Epithelial cell of esophagus (primary cell): ENCODE measurements at places on chromosomes 16 and 17.

- no peak for DNase-seq
Observed at GRCh38 chr17:55666806-55667205, 55.9 kb downstream of the TMEM100 start.

DNA sequence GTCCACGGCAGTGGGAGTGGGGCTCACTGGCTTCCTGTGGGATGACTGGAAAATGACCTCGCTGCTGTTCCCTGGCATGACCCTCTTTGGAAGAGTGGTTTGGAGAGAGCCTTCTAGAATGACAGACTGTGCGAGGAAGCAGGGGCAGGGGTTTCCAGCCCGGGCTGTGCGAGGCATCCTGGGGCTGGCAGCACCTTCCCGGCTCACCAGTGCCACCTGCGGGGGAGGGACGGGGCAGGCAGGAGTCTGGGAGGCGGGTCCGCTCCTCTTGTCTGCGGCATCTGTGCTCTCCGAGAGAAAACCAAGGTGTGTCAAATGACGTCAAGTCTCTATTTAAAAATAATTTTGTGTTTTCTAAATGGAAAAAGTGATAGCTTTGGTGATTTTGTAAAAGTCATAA, 7.8 kb upstream of the RNF213 start:
- peak; percentile 82 for DNase-seq

DNA sequence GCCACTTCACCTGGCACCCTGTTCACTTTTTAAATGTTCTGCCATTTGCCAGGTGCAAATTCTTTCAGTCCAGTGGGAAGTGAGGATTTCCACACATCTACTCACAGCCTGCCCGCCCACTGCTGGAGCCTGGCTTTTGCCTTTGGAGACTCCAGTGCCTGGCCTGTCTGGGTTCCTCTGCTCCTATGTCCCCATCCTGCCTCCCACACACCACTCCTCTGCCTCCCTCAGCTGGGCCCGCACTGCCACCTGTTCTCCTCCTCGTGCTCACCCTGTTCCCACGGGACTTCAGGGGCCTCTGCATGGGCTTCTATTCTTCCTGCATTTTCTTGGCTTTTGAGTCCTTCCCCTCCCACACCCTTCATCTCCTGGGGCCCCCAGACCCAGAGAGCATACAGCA, 7.9 kb upstream of the NDRG4 start:
- no peak for DNase-seq

GRCh38 chr17:42855048-42855596, 4.1 kb downstream of the AOC3 start:
- DNase-seq, result no peak

DNA sequence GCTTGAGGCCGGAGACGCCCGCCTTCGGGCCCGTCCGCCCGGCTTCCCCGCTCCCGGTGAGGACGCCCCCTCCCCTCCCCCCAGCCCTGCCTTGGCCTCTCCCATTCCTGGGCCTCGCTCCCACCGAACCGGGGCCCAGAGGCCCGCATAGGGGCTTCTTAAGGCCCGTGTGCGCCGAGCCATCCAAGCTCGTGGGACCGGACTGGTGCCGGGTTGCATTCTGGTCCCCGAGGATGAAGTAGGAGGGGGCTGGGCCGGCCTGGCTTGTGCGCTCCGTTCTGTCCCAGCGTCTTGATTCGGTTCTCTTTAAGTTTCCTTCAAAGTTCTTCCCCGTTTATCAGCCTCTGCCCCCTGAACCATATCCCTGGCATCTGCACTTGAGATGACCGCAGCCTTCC, 488 bp downstream of the SENP3 start:
- DNase-seq, result no peak

GRCh38 chr16:70730031-70730430, 44.2 kb upstream of the MTSS2 start:
- DNase-seq, result no peak

DNA sequence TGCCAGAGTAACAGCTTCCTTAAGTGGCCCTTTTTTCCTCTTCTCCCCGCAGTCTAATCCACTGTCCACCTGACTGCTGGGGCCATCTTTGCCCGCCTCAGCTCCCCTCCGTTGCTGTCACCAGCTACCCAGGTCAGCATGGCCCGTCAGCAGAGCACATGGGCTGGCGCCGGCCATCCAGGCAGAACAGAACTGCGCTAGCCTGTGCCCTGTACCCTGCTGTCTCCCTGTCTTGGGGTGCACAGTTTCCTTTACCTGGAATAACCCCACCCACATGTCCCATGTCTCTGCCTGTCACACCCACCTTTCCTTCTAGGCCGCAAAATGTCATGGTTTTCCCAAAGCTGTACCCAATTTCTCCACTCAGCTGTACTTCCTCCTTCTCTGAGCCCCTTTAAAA, 55.7 kb downstream of the GNAO1 start:
- DNase-seq, result no peak

- no peak for DNase-seq
Observed at GRCh38 chr16:2715966-2716885, 3.8 kb downstream of the PRSS27 start.

- no peak for DNase-seq
Observed at GRCh38 chr17:67525239-67526135, 148.4 kb downstream of the PITPNC1 start.

DNA sequence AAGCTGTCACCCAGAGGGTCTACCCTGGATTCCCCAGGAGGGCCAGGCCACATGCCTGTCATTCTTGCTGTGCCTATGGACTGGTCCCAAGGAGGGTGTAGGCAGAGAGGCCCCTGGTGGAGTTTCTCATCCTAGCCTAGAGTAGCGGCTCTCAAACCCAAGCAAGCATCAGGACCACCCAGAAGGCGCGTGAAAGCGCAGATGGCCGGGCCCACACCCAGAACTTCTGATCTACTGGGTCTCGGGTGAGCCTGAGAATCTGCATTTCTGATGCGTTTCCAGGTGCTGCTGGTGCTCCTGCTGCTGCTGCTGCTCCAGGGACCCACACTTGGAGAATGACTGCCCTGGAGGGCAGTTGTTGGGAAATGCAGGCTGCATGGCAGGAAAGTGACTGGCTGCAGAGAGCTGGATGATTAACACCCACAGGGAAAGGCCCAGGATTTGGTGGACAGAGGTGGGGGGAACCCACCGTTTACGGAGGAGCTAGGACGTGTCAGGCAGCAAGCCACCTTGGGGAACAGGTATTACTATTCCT, 9.5 kb upstream of the OSGIN1 start:
- DNase-seq, result peak; percentile 42

DNA sequence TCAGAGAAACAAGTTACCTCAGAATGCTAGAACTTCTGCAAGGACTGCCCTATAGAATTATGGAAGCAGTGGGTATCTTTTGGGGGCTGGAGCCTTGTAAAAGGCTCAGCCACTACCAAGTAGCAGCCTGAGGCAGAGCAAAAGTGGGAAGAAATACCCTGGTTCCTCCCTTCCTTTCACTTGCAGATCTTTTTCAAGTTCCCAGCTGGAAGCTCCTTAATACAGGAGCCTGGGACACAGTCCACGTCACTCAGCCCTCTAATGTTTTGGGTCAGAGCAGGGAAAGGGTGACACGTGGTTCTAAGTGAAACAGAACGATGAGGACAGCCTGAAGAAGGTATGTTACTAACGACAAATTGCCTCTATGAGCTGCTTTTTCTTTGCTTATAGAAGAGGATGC, 93.1 kb downstream of the CNTNAP4 start:
- DNase-seq, result no peak
